ENCODE measurements at places on chromosomes 7 and 10.

DNA sequence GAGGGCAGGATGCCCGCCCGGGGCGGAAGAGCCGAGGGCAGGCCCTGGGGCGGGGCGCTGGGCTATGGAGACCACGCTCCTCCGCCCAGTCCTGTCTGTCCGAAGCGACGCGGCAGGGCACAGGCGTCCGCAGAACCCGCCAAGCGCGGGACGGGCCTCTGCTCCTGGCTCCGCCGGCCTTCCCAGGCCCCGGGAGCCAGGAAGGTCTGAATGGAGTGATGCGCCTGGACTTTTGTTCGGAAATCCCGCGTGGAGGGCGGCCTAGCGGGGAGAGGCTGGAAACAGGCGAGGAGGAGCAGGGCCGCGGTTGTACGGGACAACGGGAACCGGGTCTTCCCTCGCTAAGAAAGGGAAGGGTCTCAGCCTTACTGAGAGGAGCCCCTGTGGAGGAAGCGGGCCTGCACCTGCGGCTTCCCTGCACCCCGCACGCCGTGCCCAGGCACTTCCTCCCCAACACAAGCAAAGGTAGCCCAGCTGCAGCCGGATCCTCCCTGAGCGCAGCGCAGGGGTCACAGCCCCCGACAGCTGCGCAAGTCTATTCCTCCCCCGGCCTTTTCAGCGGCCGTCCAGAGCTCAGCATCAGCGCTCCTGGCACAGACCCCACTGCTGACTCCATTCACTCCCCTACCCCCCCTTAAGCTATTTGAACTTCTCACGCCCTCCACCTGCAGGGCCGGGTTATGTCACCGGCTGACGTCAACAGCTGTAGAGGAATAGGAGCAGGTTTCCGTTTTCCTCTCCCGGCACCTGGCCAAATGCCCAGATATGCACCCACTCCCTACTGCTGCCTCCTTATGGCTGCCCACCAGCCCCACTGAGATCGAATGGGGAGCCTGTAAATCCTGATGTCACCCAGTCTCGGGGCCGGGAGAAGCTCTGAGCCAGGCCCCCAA lies 143.2 kb upstream of the RET start:
- DNase-seq = peak; percentile 80

DNA sequence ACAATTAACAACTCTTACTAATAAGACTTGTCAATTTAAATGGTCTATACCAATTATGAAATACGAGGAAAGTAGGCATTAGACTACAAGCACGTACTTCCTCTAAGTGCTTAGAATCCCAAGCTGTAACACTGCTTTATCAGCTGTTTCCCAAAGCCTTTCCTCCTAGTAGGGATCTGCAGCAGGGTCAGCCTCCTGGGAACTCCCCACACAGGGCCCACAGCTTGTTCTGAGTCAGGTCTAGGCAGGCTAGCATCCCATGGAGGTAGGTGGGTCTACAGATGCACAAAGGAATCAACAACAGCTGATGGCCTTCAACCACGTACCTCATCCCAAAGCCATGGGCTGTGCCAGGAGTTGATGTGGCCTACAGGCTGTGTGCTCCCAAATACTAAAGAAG lies 14.7 kb downstream of the MMS19 start:
- no peak for DNase-seq

DNA sequence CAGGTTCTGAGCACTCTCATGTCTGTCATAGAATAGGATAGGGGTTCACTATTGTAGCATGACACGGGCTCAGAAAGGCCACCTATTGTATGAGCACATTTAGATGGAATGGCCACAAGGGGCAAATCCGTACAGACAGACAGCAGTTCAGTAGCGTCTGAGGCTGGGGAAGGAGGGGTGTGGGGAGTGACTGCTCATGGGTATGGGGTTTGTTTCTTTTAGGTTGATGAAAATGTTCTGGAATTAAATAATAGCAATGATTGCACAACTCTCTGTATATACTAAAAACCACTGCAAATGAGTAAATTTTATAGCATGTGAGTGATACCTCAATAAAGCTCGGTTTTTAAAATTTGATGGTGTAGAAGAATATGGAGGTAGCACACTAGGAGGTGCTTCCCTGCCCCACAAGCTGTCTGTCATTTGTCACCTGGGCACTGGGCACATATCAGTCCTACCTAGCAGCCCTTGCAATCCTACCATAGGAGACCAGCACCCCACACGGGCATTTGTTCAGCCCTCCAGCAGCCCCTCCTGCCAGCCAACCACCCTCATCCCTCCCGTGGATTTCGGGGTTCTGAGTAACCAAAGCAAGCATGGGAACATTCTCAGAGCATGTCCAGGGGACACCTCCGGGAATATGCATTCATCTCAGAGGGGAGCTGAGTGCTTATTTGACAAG lies 35.2 kb downstream of the KCNMA1 start:
- no peak for DNase-seq

- DNase-seq = no peak
These were observed 58.3 kb upstream of the GTF2I start for GRCh38 chr7:74599244-74599643.

DNA sequence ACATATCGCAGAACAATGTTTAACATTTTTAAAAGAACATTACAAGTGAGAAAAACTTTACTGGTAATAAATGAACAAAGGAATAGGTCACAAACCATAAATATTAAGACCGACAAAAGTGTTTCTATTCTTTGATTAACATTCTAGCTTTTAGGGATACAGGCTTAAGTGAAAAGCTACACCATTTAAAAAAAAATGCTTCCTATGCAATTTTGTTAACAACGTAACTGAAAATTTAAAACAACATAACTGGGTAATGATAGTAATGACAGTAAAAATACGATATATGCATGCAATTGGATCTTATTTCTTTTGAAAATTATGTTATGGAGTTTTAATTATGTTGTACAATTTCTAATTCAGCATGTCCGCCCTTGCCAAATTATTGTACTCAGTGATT lies 49.7 kb upstream of the THSD7A start:
- DNase-seq = no peak

DNA sequence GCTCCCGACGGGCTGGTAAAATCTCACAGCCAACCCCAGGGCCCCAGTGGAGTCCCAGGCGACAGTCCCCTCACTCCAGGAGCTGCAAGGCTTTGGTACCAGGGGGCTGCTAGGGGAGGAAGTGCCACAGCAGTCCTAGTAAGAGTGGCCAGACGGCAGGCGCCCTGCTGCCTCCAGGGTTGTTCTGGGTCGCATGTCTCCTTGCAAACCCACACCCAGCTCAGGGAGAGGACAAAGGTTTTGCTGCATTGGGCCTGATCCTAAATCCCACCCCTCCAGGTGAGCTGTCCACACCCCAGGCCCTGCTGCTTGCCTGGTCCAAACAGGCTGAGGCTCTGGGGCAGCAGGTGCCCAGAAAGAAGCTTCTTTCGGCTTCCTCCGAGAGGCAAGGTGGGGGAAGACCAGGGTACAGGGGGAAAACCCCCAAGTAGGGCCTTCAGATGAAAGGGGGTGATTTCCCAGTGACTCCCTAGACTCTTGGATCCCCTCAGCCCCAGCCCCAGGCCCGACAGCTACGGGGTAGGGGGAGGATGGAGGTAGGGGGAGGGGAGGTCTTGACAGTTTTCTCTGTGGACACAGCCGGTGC lies 4.2 kb upstream of the KCP start:
- DNase-seq = no peak

DNA sequence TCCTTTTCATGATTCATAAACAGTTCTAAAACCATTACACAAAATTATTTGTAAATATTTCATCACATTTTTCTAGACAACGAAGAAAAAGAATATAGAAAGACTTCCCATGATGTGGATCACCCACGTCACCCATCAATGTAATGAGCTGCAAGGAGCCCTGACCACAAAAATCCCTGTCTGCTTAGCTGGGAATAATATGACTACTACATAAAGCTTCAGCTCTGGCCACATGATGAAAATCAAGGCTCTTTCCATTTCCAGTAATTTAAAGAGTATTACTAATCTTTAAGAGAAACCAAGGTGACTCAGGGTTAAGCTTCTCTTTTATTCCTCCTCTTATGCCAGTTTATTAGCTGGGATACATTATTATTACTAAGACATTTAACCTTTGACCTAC lies 180.8 kb upstream of the CACNA2D1 start:
- no peak for DNase-seq

- DNase-seq = no peak
These were observed 12.8 kb downstream of the CACNA2D1 start for GRCh38 chr7:82430500-82431465.

GRCh38 chr10:121310151-121310711 lies 288.0 kb downstream of the FGFR2 start:
- DNase-seq = peak; percentile 98

- no peak for DNase-seq
These were observed 151.5 kb upstream of the COL1A2 start for GRCh38 chr7:94243066-94243711.
